Activated T-cell treated with anti-CD3 and anti-CD28 coated beads for 24 hours (primary cell): ENCODE measurements at places on chromosomes 7 and 10.

DNA sequence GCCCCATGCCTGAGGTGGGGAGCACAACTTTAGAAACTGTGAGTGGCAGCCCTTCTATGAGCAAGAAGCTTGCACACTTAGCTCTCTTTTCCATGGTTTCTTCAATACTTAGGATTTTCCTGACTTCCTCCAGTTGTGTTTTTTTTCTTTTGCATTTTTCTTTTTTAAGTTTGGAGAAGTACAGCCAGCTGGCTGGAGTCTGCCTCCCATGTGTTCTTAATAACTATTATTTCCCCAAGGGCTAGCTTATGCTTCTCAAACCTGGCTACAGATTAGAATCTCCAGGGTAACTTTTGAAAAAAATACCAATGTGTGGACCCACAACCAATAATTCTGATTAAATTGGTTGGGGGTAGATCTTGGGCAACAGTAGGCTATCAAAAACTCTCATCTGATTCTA is 37.4 kb upstream of the MEOX2 start:
- DNase-seq = no peak

- no peak for DNase-seq
Measured at GRCh38 chr7:53048638-53049037, 13.2 kb downstream of the POM121L12 start.

- no peak for DNase-seq
Measured at GRCh38 chr7:108618056-108618455, 48.4 kb downstream of the DNAJB9 start.

- no peak for DNase-seq
Measured at GRCh38 chr10:90344226-90344625, 513.6 kb downstream of the HTR7 start.

GRCh38 chr7:94205529-94205928 is 189.2 kb upstream of the COL1A2 start:
- DNase-seq = no peak

GRCh38 chr7:131765575-131765974 is 209.1 kb upstream of the PODXL start:
- DNase-seq = no peak
